ENCODE measurements at places on chromosomes 11 and 22.

- no peak for DNase-seq
These were observed 16.2 kb downstream of the SHISA8 start for GRCh38 chr22:41898645-41899044.

- DNase-seq = no peak
These were observed 192.6 kb upstream of the E2F8 start for GRCh38 chr11:19433367-19433766.

- DNase-seq = no peak
These were observed 27.4 kb downstream of the TSPAN4 start for GRCh38 chr11:870127-870413.

- no peak for DNase-seq
These were observed 110.4 kb downstream of the RRAS2 start for GRCh38 chr11:14248580-14248981.

DNA sequence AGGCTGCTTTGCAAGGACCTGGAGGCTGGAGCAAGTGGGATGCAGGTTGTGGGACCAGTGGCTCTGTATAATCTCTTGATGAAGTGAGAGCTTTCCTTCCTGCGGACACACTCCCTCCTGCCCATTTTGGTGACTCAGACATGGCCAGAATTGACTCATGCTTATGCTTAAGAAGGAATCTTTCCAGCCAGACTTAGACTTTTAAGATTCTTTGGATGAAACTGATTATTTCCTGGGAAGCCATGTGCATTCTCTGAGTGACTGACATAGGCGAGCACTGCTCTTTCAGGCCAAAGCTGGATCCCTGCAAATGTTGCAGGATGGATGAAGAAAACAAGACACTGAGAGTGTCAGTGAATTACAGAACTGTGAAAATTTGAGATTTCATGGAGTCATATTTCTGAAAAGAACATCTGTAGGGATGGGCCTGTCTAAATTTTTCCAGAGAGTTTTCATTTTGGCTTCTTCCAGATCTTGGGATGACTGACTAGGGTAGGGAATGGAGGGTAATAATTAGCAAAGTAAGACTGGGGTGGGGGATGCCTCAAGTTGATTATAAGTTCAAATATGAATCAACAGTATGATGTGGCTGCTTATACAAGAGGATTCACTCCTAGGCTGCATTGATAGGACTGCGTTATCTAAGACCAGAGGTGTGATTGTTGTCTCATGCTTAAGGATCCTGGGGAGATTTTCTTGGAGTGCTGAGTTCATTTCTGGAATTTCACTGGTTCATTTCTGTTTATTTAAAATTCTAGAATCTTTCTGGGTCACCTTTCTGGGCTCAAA is 195.8 kb downstream of the HIPK3 start:
- peak; percentile 67 for DNase-seq

DNA sequence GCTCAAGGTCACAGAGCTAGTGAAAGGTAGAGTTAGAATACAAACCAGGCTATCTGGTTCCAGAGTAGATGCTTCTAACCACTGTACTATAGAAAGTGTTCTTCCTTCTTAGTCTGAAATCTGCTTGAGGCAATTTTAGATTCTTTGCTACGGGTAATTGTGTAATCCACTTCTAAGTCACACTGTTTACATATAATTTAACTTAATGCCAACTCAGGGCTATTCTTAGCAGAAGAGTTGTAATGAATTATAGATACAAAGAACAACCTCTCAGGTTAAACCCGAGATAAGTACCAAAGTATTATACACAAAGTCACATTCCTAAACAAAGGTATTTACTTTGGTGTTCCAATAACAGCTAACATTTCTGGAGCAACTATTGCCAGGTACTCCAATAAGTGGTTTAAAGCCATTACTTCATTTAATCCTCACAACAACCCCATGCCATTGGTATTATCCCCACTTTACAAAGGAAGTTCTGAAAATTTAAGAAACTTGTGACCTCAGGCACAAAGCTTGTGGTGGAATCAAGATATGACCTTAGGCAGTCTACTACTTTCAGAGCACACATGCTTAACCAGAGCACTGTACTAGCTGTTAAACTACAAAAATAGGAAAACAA is 31.1 kb upstream of the DDI1 start:
- no peak for DNase-seq

- DNase-seq = peak; percentile 75
These were observed 27.6 kb upstream of the CD44 start for GRCh38 chr11:35111161-35112055.

- DNase-seq = no peak
These were observed 2.1 kb upstream of the BARX2 start for GRCh38 chr11:129373489-129373953.

DNA sequence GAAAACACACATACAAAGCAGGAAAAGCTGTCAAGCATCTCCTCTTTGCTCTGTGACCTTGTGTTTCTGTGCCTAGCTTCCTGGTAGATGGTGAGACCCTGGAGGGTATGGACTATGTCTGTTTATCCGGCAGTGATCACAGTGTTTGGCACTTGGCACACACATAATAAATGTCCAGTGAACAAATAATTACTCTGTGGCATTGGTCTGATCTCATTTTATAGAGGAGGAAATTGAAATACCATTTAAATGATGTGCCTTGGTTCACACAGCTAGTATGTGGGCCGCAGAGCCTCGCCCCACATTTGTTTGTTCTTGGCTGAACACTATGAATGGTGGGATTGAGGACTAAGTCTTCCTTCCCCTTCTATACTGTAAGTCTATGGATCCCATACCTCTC is 104.7 kb upstream of the SPON1 start:
- DNase-seq = no peak

DNA sequence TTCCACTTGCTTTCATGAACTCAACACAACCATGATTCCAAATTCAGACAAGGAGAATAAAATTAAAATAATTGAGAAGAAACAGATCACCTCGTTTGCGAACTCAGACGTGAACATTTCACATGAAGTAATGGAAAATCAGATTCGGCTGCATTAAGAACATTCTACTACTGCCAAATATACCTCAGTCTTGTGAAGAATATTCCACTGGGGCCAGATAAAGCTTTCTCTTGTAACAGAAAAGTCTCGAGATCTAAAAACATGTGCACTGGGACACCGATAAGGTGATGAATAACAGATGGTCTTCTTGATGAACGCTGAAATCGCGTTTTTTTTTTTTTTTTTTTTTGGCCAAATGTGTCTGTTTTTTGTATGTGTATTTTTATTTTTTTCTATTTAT is 761.1 kb downstream of the BRD1 start:
- DNase-seq = no peak

DNA sequence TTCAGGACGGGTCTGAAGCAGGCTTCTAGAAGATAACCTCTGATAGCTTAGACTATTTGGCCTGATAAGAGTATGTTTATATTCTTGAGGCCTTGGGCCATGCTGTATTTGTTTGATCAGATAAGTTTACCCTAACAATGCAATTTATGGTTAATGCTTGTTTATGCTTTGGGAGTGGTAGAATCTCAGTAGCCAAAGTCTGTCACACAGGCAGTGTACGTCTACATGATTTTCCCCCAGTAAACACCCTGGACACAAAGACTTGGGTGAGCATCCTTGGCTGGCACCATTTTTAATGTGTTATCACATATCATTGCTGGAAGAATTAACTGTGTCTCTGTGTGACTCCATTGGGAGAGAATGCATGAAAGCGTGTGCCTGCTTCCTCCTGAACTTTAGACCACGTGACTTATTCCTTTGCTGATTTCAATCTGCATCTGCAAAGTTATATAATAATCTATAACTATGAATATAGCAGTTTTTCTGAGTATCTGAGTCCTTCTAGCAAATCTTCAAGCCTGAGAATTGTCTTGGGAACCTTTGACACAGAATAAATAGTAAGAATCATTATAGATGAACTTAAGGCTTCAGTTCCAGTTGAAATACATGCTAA is 172.4 kb downstream of the CASP12 start:
- DNase-seq = no peak

DNA sequence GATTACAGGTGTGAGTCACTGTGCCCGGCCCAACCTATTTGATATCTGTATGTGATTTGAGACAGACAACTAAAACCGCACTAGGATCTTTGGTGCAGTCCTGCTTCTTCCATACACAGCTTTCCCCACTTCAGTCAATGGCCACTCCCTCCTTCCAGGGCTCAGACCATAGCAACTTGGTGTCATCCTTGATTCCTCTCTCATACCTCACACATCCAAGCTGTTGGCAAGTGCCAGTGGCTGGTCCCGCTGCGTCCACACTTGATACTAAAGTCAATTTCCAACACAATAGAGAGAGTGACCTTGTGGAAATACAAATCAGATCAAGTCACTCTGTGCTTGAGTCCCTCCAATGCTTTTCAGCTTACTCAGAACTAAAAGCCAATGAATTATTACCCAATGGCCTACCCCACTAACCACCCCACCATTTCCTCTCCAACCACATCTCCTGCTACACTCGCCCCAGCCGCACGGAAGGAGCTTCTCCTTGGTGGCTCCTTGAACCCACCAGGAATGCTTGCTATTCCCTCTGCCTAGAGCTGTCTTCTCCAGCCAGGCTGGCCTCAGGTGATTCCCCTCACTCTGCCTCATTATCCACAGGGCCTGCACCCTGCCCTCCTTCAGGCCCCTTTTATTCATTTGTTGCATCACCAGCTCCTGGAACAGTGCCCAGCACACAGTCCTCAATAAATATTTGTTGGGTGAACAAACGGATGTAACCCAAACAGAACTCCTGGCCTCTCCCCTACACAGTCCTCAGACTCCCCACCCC is 12.9 kb downstream of the ABTB2 start:
- peak; percentile 61 for DNase-seq

DNA sequence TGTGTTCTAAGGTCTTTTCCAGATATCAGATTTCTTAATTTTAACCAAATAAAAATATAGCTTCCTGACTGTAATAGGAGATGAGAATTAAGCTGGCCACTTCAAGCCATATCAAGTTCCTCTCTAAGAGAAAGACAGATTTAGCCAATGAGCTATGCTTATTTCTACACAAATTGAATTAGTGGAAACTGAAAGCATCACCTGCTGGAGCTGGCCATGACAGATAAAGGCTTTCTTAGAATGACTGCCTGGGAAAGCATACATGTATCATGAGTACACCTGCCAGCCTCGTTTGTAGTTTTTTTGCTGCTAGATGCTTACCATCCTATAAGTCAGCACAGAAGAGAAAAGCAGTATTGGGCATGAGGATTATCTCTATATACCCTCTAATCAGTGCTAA is 53.5 kb upstream of the DBX1 start:
- DNase-seq = no peak

DNA sequence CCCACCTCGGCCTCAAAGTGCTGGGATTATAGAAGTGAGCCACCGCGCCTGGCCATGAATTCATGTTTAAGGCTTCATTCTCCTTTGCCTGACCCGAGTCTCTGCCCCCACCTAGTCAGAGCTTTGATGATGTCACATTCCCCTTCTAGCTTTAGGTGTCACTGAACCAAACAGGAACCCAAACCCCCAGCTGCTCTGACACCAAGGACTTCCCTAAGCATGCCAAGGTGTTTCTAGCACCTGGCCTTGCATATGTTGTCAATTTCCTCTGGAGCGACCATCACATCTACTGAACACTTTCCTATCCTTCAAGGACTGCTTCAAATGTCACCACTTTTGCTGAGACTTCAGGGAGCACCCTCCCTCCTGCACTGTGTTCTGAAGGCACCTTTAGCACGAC is 2.3 kb downstream of the F2 start:
- DNase-seq = no peak

- no peak for DNase-seq
These were observed 545 bp downstream of the FEN1 start for GRCh38 chr11:61793083-61793828.

- no peak for DNase-seq
These were observed 343.2 kb downstream of the NTM start for GRCh38 chr11:131713529-131714134.

GRCh38 chr11:45344028-45344427 is 57.9 kb upstream of the SYT13 start:
- DNase-seq = no peak

GRCh38 chr11:102664001-102664752 is 39.0 kb upstream of the MMP20 start:
- DNase-seq = no peak

- DNase-seq = no peak
These were observed 3.9 kb downstream of the CHST1 start for GRCh38 chr11:45661439-45662055.

GRCh38 chr22:35054064-35054463 is 11.9 kb upstream of the ISX start:
- no peak for DNase-seq

- no peak for DNase-seq
These were observed 62.6 kb downstream of the KIAA1671 start for GRCh38 chr22:25014896-25015755.
